ENCODE measurements at places on chromosomes 1 and 21.

DNA sequence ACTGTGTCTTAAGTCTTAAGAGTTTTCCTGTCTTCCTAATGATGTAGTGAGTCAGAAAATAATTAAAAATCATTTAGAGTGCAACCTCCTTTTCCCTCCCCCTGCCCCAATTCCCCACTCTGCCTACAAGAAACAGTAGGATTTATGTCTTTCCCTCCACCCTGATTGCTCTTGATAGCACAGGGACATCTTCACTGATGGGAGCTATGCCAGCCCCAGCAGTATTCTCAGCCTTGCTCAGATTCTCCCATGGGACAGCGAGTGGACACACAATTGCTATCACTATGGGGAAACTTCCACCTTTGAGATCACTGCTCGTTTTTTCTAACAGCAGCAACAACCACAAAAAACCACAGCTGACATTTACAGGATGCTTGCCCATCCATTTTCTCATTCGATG lies 216.6 kb upstream of the PLXNA2 start:
- DNase-seq: no peak

DNA sequence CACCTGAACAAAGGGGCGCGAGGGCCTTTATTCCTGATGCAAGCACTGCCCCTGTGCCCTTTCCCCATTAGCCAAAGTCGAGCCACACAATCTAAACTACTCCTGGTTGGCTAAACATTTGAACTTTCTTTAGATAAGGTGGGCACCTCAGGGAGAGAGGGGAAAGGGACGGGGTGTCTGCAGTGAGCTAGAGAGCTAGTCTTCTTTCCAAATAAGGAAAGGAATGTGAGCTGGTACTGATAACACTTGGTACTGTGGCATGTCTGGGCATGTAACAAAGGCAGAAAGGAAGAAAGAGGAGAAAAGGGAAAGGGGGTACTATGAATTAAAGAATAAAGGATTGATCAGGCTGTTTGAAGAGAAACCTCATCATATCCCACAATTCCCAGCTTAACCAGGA lies 62.8 kb downstream of the OVGP1 start:
- no peak for DNase-seq

DNA sequence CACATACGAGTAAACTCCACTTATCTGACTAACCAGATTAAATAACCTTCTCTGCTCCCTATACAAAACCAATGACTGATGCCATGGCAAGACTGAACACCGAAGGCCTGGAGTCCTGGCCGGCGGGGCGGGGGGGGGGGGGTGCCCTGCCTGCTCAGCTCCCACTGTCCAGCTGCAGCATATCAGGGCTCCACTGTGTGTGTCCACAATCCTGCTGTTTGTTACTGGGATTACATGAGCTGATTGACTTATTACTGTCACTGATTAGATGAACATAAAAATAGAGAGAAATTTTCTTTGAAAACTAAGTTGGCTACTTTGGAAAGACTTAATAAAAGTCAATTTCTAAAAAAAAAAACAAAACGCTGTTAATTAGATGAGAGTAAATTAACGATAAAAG lies 24.9 kb downstream of the TMEM63A start:
- no peak for DNase-seq

DNA sequence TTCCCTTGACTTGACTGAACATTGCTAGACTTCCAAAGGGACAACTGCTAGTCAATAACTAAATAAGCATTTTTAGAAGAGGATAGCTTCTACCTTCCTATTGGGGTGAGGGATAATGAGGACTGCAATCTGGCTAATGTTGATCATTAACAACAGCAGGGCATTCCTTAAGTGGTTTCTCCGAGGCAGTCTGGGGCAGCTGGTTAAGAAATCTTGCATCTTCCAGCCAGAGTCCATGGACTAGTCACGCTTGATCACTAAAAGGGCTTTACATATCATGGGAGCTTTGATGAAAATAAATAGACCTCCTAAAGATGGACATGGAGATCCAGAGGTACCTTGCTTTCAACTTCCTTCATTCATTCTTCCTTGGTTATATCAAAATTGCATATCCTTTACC lies 329.4 kb upstream of the ESRRG start:
- DNase-seq: no peak

DNA sequence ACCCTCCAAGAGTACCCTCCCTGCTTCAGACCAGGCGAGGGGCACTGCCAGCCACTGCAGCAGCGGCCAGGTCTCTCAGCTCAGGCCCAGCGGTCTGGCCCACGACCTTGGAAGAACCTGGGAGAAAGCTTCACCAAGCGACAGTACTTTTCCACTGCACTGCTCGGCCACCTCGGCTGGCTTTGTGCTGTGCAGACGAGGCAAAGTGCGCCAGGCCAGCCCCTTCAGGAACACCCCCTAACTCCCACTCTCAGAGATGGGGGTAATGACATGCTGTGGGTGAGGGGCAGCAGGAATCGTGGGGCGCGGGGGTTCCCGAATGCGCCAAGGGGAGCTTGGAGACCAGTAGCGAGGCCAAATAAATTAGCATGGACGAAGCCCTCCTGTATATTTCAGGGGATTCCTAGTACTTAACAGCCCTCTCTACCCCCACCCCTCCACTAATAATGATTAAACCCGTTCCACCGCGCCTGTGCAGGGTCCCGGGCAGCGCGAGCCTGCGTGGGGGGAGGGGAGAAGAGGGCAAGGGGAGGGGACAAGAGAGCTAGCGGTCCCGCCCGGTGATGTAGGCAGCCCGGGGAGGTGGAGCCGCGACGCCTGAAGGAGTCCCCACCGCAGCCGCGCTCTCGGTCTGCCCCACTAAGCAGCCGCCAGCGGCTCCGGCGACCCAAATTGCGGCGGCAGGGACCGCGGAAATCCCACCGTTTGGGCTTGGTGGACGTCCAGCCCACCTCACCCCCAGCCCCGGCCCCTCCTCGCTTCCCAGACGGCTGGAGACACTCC lies at the start of gene FAM43B:
FAM43B (plus strand) TSS at position 629 of the 783 bp plus-strand sequence. CDS start 401 bp downstream, outside the sequence.
- DNase-seq: no peak

- DNase-seq: no peak
These were observed 282.1 kb upstream of the BRINP3 start for GRCh38 chr1:190759807-190760206.

GRCh38 chr1:79554688-79555087 lies 548.2 kb upstream of the ADGRL4 start:
- no peak for DNase-seq

GRCh38 chr1:116128664-116129063 lies 17.5 kb downstream of the MAB21L3 start:
- DNase-seq: no peak

GRCh38 chr1:231180034-231180433 lies 18.2 kb downstream of the TRIM67 start:
- DNase-seq: no peak
